Mucosa of gallbladder (tissue), 1 donor: ENCODE measurements at places on chromosomes 3 and 15. TPM values are rescaled to one million over a fixed set of nuclear protein-coding genes. Genes with fewer than 3 reads are reported as not detected.

Gene MASP1
- total RNA-seq = 17.8 TPM

Gene FANCD2OS
- total RNA-seq = not detected

Gene GOLGA8T
- 0.66 TPM for total RNA-seq

Gene IL17RB
- total RNA-seq = 13.3 TPM

Gene CPA3
- 46.6 TPM for total RNA-seq

Gene LRRC28
- 35.8 TPM for total RNA-seq

GRCh38 chr3:126886217-126886616 lies 96.7 kb upstream of the PLXNA1 start:
- no peak for DNase-seq

GRCh38 chr3:159829056-159829455 lies 159.6 kb upstream of the IL12A start:
- no peak for DNase-seq

DNA sequence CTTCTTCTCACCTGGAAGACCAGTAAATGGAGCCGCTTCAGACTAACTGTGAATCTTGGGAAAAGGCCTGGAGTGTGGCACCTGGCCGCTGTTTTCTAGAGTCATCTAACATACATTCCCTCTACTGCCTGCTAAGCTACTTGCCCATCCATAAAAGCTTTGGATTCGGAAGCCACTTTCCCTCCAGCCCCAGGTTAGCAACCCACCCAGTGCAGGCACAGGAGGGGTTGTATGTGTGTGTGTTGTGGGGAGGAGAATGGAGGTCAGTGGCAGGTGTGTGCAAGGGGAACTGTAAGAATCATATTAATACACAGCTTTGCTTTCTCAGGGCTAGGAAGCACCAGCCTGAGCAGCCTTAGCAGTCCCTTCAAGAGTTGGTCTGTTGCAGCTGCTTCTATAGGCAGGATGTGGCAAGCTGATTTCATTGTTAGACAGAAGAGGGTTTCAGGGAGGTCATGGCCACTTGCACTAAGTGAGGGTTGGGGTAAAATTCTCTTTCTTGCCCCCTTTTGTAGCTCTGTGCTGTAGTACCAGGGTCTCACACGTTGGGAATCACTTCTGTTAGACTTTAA lies 8.9 kb downstream of the NSUN3 start:
- DNase-seq = no peak

DNA sequence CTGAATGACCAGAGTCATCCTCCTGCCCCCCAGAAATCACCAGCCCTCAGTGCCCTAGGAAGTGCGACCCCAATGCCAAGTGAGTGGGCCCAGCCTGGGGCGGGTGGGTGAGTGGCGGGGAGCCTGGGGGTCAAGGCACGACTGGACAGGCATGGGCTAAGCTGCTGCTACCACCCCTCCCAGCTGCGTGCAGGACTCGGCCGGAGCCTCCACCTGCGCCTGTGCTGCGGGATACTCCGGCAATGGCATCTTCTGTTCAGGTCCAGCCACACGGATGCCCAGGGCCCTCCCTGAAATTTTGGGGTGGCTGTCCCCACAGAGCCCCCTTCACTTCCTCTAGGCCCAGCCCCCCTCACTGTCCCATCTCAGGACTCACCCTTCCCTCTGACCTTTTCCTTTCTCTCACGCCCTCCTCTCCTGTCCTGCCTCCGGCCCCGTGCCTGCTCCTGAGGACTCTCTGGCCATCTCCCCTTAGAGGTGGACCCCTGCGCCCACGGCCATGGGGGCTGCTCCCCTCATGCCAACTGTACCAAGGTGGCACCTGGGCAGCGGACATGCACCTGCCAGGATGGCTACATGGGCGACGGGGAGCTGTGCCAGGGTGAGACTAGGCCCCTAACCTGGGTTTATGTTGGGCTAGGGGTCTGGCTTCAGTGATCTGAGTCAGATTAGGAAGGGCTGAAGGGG lies 17.0 kb downstream of the NT5DC2 start:
- DNase-seq = no peak

DNA sequence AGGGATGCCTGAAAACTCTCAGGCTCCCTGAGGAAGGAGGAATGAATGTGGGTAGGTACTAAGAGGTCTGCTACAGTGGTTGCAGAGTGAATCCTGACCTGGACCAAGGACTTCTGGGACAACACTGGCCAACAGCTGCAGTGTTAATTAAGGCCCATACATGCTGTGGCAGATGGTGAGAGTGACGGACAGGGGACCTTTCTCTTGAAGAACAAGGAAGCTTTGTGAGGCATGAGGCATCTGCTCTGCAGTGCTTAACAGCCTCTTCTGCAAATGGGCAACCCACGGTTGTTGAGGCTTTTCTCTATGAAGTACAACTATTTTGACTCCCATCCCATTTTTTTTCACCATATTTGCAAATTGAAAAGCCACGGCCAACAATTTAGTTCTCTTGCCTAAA lies 26.6 kb upstream of the ACAN start:
- no peak for DNase-seq

- DNase-seq = no peak
These were observed 40.5 kb downstream of the ZIC1 start for GRCh38 chr3:147449669-147450068.

DNA sequence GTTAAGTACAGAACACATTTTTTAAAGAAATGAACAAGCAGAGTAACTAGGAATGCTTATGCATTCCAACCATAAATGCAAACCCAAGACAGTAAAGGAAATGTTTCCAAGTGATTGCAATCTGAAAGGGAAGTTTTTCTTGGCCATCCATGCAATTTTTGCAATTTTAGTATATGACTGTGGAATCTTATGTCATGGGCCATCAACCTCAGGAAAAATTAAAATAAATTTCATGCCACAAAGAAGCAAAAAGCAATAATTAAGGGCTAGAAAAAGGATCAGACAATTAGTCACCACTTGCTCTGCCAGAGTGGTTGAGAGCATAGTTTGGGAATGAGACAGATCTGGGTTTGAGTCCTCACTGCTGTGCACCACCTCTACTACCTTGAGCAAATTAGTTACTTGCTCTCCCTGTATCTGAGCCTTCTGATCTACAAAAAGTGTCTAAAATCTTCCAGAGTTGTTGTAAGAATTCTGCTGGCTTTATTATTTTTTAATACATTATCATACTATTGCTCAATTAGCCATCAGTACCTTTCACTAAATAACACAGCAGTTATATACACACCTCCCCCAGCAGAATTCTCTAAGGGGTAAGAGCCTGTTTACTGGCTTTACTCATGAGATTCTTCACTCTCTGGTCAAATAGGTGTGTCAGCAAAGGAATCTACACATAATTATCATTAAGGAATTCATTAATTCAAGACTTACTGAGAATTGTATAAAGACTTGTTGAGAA lies 49.7 kb upstream of the FBN1 start:
- DNase-seq = no peak

- DNase-seq = no peak
These were observed 56.0 kb downstream of the SEMA3G start for GRCh38 chr3:52388933-52389332.

DNA sequence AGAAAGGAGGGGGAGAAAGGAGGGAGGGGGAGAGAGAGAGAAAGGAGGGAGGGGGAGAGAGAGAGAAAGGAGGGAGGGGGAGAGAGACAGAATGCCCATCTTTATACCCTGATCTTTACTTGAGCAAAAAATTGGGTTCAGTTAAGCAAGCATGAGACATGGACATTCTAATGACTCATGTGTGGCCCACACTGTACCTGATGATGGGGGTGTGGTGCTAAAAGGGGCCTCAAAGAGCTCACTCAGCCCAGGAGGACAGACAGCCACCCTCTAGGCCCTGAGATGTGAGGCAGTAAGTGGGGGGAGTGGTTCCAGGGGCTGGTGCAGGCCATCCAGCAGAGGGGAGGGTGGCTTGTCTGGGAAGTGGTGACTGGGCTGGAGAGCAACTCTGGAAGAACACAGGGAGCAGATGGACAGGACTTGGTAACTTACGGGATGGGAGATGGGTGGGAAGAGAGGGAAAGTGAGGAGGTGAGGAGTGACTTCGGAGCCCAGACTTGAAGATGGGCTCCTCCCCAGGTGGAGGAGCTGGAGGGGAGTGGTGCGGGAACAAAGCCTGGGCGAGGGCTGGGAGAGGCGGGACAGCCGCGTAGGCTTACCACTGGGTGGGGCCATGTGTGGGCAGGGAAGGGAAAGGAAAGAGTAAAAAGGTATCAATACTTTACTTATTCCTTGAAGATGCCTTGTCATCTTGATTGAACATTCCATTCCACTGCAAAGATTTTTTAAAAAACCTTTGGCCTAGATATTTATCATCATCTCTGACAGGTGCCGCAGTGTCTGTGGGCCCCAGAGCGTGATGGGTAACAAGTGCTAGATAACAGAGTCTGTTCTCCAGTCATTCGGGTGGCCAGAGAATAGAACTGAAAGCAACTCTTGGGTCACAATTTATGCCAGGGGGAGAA lies 32.3 kb downstream of the TSPAN3 start:
- DNase-seq = no peak

DNA sequence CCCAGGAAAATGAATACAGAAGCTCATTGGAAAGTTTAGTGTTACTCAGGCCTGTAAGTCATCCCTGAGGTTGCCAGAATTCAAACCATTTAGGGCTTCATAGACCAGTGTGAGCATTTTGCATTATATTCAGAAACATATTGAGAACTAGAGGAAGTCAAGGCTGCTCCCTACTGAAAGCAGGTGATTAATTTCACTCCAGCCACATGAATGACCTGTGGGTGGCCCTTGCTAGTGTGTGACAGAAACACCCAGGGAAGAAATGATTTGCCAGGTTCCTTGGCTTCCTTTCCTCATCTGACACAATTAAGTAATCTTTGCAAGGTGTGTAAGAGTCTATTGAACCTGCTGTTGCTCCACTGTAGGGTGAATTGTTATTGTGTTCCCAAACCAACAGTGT lies 61.8 kb downstream of the GAP43 start:
- no peak for DNase-seq

DNA sequence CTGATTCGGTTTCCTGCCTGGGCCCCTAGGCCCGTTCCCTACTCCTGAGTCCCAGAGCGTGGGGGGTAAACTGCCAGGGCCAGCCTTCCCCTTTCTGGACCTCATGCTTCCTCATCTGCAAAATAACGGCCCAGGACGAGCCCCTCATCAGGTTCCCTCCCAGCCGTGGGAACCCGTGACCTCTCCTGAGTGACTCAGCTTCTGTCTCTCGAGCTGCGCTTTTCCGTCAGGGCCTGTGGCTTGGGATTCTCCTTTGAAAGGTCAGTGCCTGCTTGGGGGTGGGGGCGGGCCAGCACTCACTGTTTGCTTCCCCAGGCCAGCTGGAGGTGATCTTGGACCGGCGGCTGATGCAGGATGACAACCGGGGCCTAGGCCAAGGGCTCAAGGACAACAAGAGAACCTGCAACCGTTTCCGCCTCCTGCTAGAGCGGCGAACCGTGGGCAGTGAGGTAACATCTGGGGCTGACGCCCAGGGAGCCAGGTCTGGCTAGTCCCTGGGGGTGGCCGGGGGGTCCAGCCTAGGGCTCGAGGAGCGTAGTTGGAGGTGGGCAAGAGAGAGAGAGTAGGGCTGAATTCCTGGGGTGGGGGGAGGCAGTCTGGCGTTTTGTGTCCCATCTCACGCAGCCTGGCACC lies 12.8 kb downstream of the MAN2A2 start:
- DNase-seq = peak; percentile 45

- peak; percentile 79 for DNase-seq
These were observed 43.1 kb upstream of the HACD2 start for GRCh38 chr3:123627673-123628670.
